NCI-H1048 (cell line): ENCODE measurements at places on chromosomes 12 and 14.

- no peak for DNase-seq
Observed at GRCh38 chr14:99430491-99430890, 50.2 kb downstream of the SETD3 start.

DNA sequence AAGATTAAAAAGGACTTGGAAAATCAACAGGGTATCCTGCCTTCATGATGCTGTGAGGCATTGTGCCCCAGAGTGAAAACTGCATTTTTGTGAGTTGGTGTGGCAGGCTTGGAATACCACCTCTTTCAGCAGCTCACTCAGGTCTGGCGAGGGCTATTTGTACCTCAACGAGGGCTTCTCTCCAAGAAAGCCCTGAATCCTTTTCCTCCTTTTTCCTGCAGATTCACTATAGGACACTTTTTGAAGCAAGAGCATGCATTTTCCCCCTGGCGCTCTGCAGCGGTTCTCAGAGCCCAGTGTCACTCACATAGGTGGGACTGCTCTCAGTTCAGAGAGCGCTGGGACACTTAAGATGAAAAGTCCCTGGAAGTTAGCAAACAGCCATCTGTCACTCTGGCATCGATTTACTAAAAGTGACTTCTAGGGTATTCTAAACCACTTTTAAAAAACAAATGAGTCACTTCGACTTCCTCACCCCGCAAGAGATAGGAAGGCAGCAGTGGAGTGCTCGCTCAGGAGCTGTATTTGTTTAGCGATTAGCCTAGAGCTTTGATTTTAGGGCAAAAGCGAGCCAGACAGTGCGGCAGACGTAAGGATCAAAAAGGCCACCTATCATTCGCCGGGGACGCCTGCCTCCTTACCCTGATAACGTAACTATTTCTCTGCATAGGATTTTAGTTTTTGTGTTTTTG lies 782 bp upstream of the LGR5 start:
- DNase-seq = no peak

DNA sequence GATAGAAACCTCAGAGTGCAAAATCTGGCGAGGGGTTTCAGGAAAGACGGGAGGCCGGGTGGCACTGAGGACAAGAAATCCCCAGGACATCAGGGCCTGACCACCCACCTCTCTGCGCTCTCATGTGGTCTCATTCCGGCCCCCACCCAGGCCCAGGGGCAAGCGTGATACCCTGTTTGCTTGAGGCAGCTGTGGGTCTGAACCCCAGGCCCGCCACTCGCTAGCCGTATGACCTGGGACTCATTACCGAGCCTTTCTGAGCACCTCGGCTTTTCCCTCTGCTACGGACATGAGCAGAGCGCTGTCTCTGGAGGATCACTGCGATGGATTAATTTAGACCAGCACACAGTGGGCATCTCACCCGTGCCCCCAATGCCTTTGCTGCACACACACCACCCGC lies 25.5 kb upstream of the BCDIN3D start:
- no peak for DNase-seq

- no peak for DNase-seq
Observed at GRCh38 chr12:51368640-51369517, 22.3 kb downstream of the GALNT6 start.

GRCh38 chr12:38586789-38587188 lies 270.2 kb downstream of the ALG10B start:
- no peak for DNase-seq
